WTC11 (cell line): ENCODE measurements at places on chromosomes 7 and 10.

DNA sequence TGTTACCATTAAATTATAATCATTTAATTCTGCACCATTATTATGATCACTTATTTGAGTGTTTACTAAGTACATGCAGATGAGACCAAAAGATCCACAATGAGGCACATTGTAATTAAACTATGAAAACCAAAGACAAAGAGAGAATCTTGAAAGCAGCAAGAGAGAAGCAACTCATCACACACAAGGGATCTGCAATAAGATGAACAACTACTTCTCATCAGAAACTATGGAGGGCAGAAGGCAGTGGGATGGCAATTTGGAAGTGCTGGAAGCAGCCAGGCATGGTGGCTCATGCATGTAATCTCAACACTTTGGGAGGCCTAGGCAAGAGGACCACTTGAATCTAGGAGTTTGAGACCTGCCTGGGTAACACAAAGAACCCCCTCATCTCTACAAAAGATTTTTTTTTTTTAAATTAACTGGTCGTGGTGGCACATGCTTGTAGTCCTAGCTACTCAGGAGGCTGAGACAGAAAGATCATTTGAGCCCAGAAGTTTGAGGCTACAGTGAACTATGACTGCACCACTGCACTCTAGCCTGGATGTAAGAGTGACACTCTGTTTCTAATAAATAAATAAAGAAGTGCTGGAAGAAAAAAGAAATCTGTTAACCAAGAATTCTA, 47.7 kb downstream of the CDK6 start:
- DNase-seq, result no peak

DNA sequence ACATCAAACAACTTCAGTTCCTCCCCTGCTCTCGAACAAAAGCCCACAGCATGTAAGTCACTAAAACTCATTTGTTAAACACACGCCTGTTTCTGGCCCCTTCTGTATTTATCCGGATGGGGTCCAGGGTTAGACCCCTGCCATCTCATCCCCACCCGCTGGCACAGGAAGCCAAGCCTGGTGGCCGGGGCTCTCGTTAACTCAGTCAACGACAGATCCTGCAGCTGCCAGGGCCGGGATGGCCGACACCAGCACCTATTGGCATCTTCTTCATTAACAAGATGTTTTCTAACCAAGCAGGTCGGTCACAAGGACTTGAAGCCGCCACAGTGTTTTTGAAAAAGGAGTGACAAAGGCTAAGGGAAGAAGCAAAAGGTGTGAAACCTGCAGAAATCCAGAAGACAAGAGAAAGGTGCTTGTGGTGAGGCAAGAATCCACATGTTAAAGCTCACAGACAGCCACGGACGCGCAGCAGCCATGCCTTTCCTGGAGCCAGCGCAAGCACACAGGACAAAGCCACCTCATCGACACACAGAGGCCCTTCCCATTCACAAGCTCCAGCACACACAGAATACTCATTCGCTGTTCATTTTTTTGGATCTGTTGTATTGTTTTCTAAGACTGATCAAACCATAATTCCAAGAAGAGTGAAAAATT, 202.7 kb downstream of the DIP2C start:
- no peak for DNase-seq

DNA sequence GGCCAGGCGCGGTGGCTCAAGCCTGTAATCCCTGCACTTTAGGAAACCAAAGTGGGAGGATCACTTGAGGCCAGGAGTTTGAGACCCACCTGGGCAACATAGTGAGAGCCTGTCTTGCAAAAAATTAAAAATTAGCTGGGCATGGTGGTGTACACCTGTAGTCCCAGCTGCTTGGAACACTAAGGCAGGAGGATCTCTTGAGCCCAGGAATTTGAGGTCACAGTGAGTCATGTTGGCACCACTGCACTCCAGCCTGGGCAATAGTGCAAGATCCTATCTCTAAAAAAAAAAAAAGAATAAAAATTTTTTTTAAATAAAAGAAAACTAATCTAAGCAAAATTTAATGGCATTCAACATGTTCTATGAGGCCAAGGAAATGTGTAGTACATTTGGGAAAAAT, 44.9 kb upstream of the UBN2 start:
- no peak for DNase-seq

GRCh38 chr10:113179265-113179664, 229.2 kb downstream of the TCF7L2 start:
- DNase-seq, result no peak

DNA sequence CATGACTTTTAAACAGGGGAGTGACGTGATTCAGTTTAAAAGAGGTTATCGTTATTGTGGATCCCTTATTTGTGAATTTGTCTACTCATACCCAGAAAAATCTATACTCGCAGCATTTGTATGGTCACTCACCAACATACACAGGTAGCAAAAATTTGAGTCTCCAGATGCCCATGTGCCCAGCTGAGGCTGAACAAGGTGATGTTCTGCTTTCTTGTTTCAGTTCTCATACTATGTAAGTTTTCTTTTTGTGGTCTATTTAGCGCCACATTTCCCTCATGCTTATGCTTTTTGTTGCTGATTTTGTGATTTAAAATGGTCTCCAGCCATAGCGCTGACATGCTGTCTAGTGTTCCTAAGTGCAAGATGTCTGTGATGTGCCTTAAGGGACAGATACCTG, 312.9 kb upstream of the SEMA3A start:
- DNase-seq, result no peak
